Ovary (tissue), 10 donors: ENCODE measurements at places on chromosomes 3 and 15. TPM values are rescaled to one million over a fixed set of nuclear protein-coding genes. Genes with fewer than 3 reads are reported as not detected.
A peak's percentile ranks its signal among the peaks of the same experiment; 100 is the strongest.

CADM2 gene
- polyA plus RNA-seq = 0.93 TPM

GRCh38 chr3:71854096-71854495 is 69.1 kb upstream of the PROK2 start:
- no peaks in the 10 kb centered on the region for H3K4me1 ChIP-seq
- H3K36me3 ChIP-seq = no peaks in the 10 kb centered on the region
- no peak for DNase-seq
- H3K27me3 ChIP-seq = no peaks in the 10 kb centered on the region
- no peak overlapping the region for H3K4me3 ChIP-seq
- H3K27ac ChIP-seq = no peak overlapping the region

DNA sequence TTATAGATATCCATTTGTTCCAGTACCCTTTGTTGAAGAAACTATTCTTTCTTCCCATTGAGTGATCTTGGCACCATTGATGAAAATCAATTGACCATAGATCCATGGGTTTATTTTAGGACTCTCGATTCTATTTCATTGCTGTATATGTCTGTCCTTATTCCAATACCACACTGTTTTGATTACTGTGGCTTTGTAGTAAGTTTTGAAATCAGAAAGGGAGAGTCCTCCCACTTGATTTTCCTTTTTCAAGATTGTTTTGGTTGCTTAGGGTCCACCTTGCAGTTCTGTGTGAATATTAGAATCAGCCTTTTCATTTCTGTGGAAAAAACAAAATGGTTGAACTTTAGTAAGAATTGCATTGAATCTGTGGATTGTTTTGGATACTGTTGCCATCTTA is 20.6 kb upstream of the IL20RB start:
- no peak overlapping the region for H3K4me3 ChIP-seq
- no peaks in the 10 kb centered on the region for H3K4me1 ChIP-seq
- no peaks in the 10 kb centered on the region for H3K36me3 ChIP-seq
- H3K27me3 ChIP-seq = no peaks in the 10 kb centered on the region
- H3K27ac ChIP-seq = no peak overlapping the region

GREM1 gene
- polyA plus RNA-seq = 0.69 TPM

ZBED2 gene
- 0.15 TPM for polyA plus RNA-seq

DNA sequence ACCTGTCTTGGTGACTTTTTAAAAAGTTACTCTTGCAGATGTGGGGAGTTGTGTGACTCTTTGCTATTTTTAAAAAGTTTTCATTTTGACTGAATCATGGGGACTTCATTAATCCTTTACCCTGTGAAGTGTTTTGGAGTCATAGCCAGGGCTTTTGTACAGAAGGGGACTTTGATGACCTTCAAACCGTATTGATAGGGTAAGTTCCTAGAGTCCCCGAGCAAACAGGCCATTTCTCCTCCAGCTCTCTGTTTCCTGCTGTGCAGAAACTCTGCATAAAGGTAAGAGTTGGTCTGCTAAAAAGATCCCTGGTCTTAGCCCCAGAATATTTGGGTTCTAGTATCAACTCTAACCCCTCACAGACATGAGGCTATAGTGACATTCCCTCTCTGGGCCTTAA is 170.8 kb upstream of the BCL6 start:
- peaks cover 21% of the 10 kb centered on the region for H3K4me1 ChIP-seq
- no peaks in the 10 kb centered on the region for H3K27me3 ChIP-seq
- H3K4me3 ChIP-seq = no peak overlapping the region
- no peak overlapping the region for H3K27ac ChIP-seq
- H3K36me3 ChIP-seq = no peaks in the 10 kb centered on the region

DNA sequence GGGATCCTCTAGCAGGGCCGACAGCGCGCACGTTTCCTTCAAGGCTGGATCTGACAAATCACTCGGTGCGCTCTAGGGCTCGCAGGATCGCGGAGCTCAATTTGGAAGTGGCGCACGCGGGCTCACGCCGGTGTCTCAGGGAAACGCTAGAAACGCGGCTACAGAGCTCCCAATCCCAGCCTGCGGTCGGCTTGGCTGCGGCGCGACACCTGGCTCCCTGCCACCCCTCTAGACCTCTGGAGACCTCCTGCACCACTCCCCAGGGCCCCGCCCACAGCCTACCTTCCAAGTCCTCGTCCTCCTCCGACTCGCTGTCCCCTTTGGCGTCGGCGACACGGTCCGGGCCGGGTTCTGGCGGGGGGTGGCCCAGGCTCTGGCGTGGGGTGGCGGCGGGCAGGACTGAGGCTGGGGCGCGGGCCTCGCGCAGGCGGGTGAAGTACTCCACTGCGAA is 596 bp downstream of the PRKAR2A start:
- peak overlapping the region; percentile 92 for H3K4me3 ChIP-seq
- DNase-seq = peak; percentile 80
- peaks cover 7% of the 10 kb centered on the region for H3K4me1 ChIP-seq
- peak overlapping the region; percentile 81 for H3K27ac ChIP-seq

DNA sequence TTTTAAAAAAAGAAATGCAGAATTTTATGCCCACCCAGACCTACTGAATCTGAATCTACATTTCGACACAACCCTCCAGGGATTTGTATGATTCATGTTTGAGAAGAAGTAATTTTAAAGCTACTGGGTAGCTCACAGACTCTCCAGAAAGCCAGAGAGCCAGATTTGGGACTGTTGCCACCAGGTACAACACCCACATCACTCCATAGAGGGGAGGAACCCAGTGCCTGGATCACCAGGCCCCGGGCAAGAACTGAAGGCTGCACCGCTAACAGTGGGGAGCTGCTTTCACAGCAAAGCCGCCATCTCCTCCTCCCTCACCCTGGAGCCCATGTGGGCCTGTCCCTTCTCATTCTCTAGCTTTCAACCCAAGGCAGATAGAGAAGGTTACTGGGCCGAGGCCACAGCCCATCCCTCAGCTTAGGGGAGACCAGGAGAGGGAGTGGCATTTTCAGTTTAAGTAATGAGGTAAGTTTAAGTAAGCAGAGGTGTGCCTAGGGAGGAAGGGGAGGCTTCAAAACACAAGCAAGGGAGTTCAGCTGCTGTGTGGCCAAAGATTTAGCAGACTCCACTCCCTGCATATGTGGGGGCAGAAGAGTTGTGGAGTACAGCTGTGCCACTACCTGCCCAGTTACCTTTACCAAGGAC is 109.8 kb downstream of the IL12A start:
- no peaks in the 10 kb centered on the region for H3K27me3 ChIP-seq
- no peak for DNase-seq
- H3K4me3 ChIP-seq = no peak overlapping the region
- no peak overlapping the region for H3K27ac ChIP-seq
- no peaks in the 10 kb centered on the region for H3K4me1 ChIP-seq

- no peaks in the 10 kb centered on the region for H3K36me3 ChIP-seq
- H3K4me3 ChIP-seq = no peak overlapping the region
- H3K27ac ChIP-seq = no peak overlapping the region
- H3K27me3 ChIP-seq = no peaks in the 10 kb centered on the region
- no peak for DNase-seq
These were observed 745.7 kb upstream of the CCDC54 start for GRCh38 chr3:106631373-106632108.

HTR3E gene
- polyA plus RNA-seq = not detected
